Activated T-helper 2 cell treated with anti-CD3 and anti-CD28 coated beads, Interferon-gamma antibody, Interleukin-2, Interleukin-4, amounts not matched to agents 10 μg/mL and 5 μg/mL and 100 μg/mL, durations not matched to agents 14 hours and 24 hours and 36 hours (primary cell): ENCODE measurements at places on chromosomes 5 and 9. TPM values are rescaled to one million over a fixed set of nuclear protein-coding genes. Genes with fewer than 3 reads are reported as not detected.

CCL19 gene
- total RNA-seq = not detected in 2 replicates

HAVCR1 gene
- total RNA-seq = 0.64 and 1.2 TPM in 2 replicates

LCN1 gene
- not detected in 2 replicates for total RNA-seq

GRCh38 chr5:3786891-3787430 is 191.3 kb downstream of the IRX1 start:
- H3K27me3 ChIP-seq = no peaks in the 10 kb centered on the region
- no peaks in the 10 kb centered on the region for H3K4me1 ChIP-seq
- DNase-seq = no peak
- no peaks in the 10 kb centered on the region for H3K36me3 ChIP-seq

- peaks cover 4% of the 10 kb centered on the region for H3K4me1 ChIP-seq
- no peak overlapping the region for H3K4me3 ChIP-seq
- H3K27me3 ChIP-seq = no peaks in the 10 kb centered on the region
- H3K36me3 ChIP-seq = no peaks in the 10 kb centered on the region
- no peak overlapping the region for H3K27ac ChIP-seq
Observed at GRCh38 chr5:88556406-88556805, 287.8 kb upstream of the TMEM161B start.

GRCh38 chr5:52861368-52861767 is 73.7 kb downstream of the ITGA1 start:
- no peak overlapping the region for H3K27ac ChIP-seq
- no peaks in the 10 kb centered on the region for H3K36me3 ChIP-seq
- no peaks in the 10 kb centered on the region for H3K4me1 ChIP-seq
- H3K4me3 ChIP-seq = no peak overlapping the region
- no peak for DNase-seq
- H3K27me3 ChIP-seq = peaks cover 3% of the 10 kb centered on the region

GRCh38 chr5:149024477-149024876 is 38.4 kb downstream of the SH3TC2 start:
- H3K4me1 ChIP-seq = peaks cover under 1% of the 10 kb centered on the region
- peaks cover 10% of the 10 kb centered on the region for H3K27me3 ChIP-seq
- no peak overlapping the region for H3K27ac ChIP-seq
- no peak for DNase-seq
- no peak overlapping the region for H3K4me3 ChIP-seq
- H3K36me3 ChIP-seq = no peaks in the 10 kb centered on the region

GRCh38 chr5:172740428-172741205 is 30.4 kb downstream of the DUSP1 start:
- peaks cover 1% of the 10 kb centered on the region for H3K27me3 ChIP-seq
- no peaks in the 10 kb centered on the region for H3K4me1 ChIP-seq
- no peak for DNase-seq
- no peak overlapping the region for H3K27ac ChIP-seq

- DNase-seq = no peak
- H3K27me3 ChIP-seq = no peaks in the 10 kb centered on the region
- no peaks in the 10 kb centered on the region for H3K4me1 ChIP-seq
- no peak overlapping the region for H3K4me3 ChIP-seq
Observed at GRCh38 chr5:59709346-59709821, 184.1 kb downstream of the PDE4D start.

- H3K27ac ChIP-seq = peak overlapping the region; percentile 100
- peak overlapping the region; percentile 99 for H3K4me3 ChIP-seq
- H3K36me3 ChIP-seq = peaks cover 56% of the 10 kb centered on the region
- H3K4me1 ChIP-seq = peaks cover 26% of the 10 kb centered on the region
- H3K27me3 ChIP-seq = peaks cover 6% of the 10 kb centered on the region
- no peak for DNase-seq
Observed at GRCh38 chr5:73499187-73499586, 945 bp downstream of the BTF3 start.

GRCh38 chr5:77588175-77588574 is 50.3 kb downstream of the OTP start:
- H3K27ac ChIP-seq = no peak overlapping the region
- no peaks in the 10 kb centered on the region for H3K36me3 ChIP-seq
- no peak overlapping the region for H3K4me3 ChIP-seq
- H3K27me3 ChIP-seq = peaks cover 38% of the 10 kb centered on the region
- DNase-seq = no peak

GRCh38 chr9:112187404-112187803 is 12.3 kb upstream of the SUSD1 start:
- peaks cover 9% of the 10 kb centered on the region for H3K27me3 ChIP-seq
- no peak overlapping the region for H3K4me3 ChIP-seq
- peaks cover 7% of the 10 kb centered on the region for H3K36me3 ChIP-seq
- no peak overlapping the region for H3K27ac ChIP-seq
- no peak for DNase-seq

- no peak overlapping the region for H3K4me3 ChIP-seq
- H3K27me3 ChIP-seq = peaks cover 6% of the 10 kb centered on the region
- no peak overlapping the region for H3K27ac ChIP-seq
- H3K4me1 ChIP-seq = no peaks in the 10 kb centered on the region
- H3K36me3 ChIP-seq = no peaks in the 10 kb centered on the region
Observed at GRCh38 chr5:150616024-150616470, 24.4 kb upstream of the SYNPO start.
